ENCODE measurements at places on chromosomes 4 and X.

DNA sequence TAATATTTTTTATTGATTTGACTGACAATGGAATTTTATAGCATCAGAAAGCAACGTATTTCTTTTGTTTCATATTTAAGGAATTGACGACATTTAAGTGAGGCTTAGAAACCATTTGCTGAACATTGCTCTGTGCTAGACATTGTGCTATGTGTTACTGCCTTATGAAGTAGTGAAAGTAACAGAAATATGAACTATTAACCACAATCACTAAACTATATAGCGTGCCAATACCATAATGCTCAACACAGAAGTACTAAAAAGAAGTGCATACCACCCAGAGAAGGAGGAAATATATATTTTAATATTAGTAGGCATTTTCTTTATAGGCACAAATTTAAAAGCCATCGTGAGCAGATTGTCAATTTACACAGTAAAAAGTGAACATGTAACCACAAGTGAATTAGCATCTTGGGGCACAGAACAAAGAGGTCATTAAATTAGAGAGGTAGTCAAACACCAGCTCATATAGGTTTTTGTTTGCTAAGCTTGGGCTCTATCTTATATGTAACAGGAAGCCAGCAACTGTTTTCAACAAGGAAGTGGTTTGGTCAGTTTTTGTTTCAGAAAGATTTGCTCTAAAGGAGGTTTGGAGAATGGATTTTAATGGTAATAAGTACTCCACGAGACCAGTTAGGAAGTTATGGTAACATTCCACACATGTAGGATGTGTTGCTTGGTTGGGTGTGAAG is 270.7 kb downstream of the GRXCR1 start:
- no peak for DNase-seq

GRCh38 chr4:150136036-150136435 is 57.8 kb downstream of the DCLK2 start:
- no peak for DNase-seq

DNA sequence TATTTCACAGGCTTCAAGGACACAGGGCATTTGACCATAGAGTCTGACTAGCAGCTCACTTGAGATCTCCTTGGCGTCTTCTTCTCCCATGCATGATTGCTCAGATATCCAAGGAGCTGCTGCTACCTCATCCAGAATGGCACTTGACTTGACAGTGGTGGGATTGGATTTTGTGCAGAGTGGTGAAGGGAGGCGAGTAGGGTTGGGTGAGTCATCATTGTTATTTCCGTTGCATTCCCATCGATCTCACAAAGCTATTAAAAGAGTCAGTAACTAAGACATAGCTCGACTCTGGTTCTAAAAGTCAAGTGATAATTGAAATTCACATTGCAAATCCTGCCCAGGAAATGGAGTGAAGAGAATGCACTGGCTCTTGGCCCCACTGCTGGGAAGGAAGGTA is 27.7 kb downstream of the NHSL2 start:
- DNase-seq = no peak

GRCh38 chrX:15098505-15098904 is 171.4 kb downstream of the ASB9 start:
- no peak for DNase-seq

DNA sequence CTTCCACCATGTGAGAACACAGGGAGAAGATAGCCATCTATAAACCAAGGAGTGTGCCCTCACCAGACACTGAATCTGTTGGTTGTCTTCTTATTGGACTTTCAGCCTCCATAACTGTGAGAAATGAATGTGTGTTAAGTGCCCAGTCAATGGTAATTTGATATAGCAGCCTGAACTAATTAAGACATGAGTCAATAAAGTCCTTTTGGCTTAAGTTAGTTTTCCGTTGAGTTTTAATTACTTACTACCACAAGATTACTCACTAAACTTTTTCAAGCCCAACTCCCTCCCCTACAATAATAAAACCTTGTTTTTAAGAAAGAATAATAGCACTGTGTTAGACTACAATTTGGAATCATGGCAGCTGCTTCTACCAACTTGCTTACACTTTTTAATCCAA is 324.2 kb downstream of the PCDH19 start:
- no peak for DNase-seq

DNA sequence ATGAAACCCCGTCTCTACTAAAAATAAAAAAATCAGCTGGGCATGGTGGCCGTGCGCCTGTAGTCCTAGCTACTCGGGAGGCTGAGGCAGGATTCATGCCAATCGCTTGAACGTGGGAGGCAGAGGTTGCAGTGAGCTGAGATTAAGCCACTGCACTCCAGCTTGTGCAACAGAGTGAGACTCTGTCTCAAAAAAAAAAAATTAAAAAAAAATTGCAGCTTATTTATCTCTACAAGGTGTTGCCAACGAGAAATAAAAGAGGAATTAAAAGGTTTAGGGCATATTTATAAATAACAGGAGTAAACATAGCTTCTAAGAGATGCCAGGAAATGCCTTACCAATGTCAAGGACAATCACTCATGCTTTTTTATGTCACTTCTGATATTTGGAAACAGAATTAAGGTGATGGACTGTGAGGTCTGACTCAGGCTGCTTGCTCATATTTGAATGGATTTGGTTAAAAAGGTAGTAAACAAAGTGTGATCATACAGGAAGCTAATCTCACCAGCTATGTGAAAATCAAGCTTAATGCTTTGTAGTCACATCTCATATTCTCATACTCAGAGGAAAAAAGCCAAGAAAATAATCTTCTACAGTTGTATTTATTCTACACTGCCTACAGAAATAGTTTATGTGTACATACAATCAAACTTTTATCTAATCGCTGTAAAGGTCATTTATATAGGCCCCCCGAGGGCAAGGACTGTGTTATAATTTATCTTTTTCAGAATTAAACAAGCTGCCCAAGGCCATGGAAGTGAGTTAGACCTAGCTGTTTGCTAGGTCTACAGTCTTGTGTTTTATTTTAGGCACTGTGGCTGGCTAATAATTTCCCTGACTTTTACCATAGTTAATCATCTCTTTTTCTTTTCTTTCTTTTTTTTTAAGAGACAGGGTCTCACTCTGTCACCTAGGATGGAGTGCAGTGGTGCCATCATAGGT is 61.1 kb upstream of the RBMX start:
- DNase-seq = no peak

- no peak for DNase-seq
Observed at GRCh38 chr4:5996641-5997040, 21.6 kb downstream of the C4orf50 start.

- DNase-seq = no peak
Observed at GRCh38 chrX:106042296-106042695, 3.8 kb upstream of the SERPINA7 start.

DNA sequence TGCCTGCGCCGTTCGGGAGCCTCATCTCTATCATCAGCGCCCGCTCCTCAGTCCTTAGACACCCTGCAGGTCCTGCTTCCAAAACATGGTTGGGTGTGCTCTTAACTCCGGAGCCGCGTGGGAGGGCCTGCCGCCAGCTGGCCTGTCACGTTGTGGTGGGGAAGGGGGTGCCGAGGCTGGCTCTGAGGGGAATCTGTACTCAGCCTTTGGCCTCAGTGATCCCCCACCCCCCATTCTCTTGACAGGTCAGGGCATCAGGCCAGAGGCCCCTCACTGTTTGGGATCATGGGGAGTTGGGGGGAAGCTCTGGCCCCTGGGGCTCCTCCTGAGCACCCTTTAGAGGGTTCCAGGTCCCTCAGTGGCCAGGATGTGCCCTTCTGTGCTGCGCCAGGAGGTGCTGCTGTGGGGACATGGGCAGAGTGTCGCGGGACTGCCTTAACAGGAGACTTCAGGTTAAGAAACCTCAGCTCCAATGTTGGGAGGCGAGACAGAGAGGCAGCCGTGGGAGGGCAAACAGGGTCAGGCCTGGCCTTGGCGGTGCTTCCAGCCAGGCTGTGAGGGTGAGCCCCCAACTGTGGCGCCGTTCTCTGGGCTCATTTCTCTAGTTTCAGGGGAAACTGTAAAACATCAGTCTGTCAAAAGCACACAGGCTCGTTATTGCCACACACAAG is 33.5 kb downstream of the TRMT44 start:
- DNase-seq = no peak

DNA sequence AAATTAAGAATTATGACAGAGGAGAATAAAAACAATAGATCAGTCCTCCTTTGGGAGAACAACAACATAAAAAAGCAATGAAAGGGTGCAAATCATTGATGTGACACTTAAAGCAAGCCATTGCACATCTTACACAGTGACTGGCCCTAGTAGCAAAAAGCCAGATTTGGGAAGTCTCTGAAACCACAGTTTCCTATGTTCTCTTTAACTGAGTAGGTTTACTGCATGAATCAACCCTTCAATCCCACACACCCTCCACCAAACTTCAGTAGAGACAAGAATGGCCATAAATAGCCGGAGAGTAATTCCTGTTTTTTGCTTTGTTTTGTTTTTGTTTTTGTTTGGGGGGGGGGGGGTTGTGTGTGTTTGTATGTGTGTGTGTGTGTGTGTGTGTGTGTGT is 180.8 kb downstream of the VEGFC start:
- no peak for DNase-seq

GRCh38 chrX:107675823-107676555 is 47.7 kb downstream of the PRPS1 start:
- no peak for DNase-seq
